ENCODE measurements at places on chromosomes 5 and 9.

- no peak for DNase-seq
Measured at GRCh38 chr9:116476935-116477381, 210.1 kb upstream of the TRIM32 start.

- DNase-seq, result no peak
Measured at GRCh38 chr9:107744873-107745272, 255.3 kb upstream of the KLF4 start.

GRCh38 chr9:110095161-110095595 is 112.8 kb downstream of the C9orf152 start:
- DNase-seq, result no peak

DNA sequence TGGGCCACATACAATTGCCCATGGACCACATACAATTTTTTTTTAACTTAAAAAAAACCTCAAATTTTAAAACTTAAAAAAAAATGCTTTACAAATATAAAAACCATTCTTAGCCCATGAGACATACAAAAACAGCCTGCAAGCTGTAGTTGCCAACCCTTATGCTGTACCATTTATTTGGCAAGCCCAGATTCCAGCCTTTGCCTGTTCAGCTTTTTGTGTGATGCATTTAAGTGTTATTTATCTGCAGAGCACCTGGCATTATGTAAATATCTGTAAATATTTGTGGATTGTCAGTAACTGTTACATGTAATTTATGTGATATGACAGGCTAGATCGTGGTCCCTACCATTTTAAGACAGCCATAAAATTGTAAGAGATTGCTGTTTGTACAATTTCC is 32.6 kb downstream of the HEXB start:
- no peak for DNase-seq

DNA sequence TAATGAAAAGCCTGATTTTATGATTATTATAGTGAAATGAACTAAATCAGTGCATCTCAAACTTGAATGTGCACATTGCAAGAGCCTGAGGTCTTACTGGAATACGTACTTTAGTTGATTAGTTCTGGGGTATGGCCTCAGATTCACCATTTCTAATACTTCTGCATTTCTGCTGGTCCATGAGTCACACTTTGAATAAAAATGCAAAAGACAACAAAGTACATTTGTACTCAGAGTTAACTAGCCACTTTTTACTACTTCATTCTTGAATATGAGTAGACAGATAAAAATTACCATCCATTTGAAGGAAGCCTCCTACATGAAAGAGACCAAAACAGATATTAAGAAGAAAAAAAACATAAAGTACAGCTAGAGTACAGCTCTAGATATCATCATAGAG is 27.1 kb upstream of the PRR16 start:
- DNase-seq, result peak; percentile 25

GRCh38 chr5:58752104-58752503 is 169.2 kb downstream of the RAB3C start:
- no peak for DNase-seq

DNA sequence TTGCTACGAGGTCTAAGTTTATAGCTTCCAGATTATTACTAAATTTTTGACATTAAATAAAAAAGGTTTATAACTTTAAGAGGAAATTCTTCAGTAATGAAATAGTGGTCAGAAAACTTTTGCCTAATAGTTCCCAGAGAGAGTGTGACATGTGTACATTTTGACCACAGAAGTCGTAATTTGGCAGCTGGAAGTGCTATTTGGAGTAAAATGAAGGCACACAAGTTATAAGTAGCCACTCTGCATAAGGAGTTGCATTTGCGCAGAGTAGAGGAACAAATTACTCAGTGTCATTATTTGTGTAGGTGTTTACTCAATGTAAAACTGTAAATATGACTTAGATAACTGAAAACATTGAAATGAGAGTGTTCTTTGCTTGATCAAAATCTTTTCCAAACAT is 408.4 kb downstream of the CCDC171 start:
- DNase-seq, result no peak

DNA sequence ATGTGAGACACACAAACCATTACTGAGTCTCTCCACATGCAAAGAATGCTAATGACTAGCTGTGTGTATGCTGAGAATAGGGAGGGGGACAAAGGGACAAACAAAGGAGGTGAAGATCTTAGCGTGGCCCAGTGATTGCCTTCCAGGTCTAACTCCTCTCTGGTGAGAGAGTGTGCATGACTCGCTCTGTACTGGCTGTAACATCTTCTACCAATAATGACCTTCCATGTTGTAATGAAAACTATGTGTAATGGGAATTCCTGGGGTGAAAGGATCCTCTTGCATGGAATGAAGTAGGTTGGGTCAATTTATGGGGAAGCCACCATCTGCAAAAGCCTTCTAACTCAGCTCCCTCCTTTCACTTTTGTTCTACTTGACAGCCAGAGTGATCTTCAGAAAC is 24.4 kb upstream of the GPR151 start:
- DNase-seq, result peak; percentile 25

- DNase-seq, result no peak
Measured at GRCh38 chr9:87749335-87750035, 23.6 kb downstream of the CTSL start.

DNA sequence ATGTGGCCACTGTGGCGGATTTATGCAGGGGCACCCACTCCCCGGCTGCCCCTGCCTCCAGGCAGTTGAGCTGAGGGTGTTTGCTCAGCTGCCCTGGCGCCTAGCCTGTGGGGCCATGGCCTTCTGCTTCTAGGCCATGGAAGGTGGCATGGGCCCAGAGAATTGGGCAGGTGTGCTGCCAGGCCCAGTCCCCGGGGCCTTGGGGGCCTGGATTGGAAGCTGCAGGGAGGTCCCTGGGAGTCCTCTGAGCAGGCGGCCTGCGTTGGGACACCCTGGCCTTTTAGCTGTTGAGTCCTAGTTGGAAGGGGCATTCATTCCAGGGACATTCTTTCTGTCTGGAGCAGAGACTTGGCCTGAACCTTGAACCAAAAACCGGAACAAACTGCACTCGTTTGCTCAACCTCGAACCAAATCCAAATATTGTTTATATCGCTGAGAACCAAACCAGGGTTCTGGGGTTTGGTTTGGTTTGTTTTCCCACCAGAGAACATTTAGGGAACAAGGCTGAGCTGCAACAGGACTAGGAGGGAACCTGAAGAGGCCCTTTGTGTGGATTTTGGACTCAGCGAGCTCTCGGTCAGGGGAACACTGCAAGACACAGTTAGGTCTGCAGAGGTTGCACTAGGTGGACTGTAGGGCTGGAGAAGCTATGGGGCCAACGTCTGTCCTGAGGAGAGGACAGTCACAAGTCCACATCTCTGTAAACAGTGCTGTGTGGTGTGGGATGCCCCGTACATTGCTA is 116.8 kb downstream of the BOD1 start:
- DNase-seq, result no peak

DNA sequence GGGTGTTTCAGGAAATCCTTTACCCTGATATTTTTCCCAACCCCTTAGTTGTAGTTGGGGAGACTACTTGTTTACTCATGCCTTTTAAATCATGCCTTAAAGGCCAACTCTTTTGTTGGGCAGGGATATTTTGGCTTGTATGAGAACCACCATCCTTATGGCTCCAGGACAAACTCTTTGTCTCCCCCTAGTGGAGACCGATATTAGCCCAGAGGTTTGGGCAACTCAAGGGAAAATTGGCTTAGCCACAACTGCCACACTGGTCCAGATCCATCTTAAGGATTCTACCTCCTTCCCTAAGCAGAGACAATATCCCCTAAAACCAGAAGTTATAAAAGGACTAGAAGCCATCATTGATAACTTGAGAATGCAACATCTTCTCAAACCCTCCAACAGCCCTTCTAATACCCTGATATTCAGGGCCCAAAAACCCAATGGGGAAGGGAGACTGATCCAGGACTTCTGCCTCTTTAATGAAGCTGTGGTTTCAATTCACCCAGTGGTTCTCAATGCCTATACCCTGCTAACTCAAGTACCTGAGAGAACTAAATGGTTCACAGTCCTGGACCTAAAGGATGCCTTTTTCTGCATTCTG is 100.9 kb upstream of the HCN1 start:
- no peak for DNase-seq

DNA sequence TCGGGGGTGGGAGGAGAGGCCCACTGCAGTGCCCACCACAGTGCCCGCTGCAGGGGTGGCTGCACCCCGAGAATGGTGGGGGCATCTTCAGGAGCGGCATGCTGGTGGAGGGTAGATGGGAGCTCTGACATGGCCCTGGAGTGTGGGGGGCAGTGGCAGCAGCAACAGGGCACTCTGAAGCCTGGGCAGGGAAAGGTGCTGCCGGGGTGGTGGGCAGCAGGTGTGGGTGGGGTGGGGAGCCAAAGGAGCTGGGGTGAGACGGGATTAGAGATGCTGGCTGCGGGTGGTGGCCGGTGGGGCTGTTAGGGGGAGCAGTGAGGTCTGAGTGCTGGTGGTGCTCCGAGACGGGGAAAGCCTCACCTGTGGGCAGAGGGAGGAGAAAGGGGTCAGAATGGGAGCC is 18.0 kb downstream of the FAM193B start:
- DNase-seq, result no peak

- no peak for DNase-seq
Measured at GRCh38 chr9:20408513-20408912, 213.8 kb downstream of the MLLT3 start.

DNA sequence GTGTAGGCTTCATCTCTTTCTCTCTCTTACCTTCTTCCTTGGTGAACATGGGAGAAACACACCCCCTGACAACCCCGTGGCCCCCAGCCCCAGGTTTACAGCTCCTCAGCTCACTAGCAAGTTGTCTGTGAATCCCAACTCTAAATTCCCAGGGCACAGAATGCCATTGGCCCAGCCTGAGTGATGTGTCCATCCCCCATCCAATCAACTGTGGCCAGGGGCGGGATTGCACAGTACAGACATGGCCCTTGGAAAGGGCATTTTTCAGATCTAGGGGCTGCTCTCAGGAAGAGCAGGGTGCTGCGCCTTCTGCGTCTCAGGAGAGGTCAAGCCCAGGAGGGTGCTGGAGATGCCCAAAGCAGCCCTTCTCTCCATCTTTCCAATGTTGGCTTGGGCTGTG is 48.2 kb upstream of the ASS1 start:
- DNase-seq, result no peak

DNA sequence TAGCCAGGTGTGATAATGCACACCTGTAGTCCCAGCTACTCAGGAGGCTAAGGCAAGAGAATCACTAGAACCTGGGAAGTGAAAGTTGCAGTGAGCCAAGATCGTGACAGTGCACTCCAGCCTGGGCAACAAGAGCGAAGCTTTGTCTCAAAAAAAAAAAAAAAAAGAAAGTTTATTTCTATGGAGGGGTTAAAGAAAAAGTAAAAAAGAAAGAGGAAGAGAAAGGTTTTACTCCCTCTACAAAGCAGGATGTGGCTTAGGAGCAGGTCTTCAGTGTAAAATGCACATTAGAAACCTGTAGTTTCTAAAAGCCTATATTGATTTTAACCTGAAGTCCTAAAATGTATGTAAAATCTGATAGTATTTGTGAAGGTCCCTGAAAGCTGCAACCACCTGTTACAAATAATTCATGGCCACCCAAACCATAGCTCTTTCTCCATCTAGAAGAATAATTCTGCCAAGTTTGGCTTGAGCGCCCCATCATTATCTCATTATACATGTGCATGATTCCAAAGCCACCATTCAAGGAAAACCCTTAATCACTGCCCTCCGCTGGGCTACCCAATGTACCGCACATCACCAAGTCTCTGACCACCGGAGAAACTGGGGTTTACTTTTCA is 3.4 kb downstream of the FNBP1 start:
- DNase-seq, result no peak

GRCh38 chr9:35553670-35554543 is 51.2 kb upstream of the TESK1 start:
- DNase-seq, result peak; percentile 89

DNA sequence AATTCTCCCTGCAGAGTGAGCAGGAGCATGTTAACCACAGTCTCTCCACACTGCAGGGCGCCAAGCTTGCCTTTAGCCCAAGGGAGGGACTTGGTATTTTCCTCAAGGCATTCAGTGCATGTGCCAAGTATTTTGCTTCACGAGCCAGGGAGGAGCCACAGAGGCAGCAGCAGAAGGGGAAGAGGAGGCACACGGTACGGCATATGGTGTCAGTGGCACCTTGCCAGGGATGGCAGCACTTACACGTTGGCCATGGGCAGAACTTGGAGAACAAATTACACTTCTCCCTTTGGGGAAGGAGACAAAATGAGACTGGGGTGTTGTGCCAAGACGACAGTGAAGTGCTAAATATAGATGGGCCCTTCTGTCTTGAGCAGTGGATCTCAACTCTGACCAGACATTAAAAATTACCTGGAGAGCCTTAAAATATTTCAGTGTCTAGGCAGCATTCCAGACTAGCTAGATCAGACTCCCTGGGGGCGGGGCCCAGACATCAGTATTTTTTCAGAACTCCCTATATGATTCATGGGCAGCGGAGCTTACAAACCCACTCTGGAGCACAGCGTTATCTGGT is 155.8 kb downstream of the DRD1 start:
- DNase-seq, result peak; percentile 43

- peak; percentile 77 for DNase-seq
Measured at GRCh38 chr9:33924978-33925797, 108.2 kb downstream of the UBE2R2 start.

GRCh38 chr9:114507726-114508125 is 2.5 kb upstream of the WHRN start:
- DNase-seq, result peak; percentile 56

DNA sequence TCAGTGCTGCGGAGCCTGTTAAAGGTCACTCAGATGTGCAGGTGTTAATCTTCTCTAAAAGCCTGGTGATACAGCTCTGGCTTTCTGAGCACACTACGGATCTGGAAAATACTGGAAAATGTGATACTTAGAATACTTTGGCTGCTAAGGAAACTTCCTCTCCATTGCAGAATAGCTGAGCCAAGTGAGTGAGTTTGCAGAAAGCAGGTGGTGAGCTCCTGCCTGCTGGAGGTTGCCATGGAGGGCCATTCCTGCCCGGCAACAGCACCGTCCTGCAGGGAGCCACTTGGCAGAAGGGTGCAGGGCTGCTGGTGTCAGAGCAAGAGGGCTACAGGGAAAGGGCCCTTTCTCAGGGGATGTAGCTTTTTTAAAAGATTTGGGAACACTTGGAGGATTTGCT is 40.7 kb downstream of the SECISBP2 start:
- no peak for DNase-seq

- DNase-seq, result no peak
Measured at GRCh38 chr9:30244877-30245276, 2139.6 kb upstream of the ACO1 start.

GRCh38 chr9:94934816-94935328 is 208.4 kb downstream of the AOPEP start:
- DNase-seq, result no peak

GRCh38 chr9:99112750-99113413 is 8.0 kb downstream of the TGFBR1 start:
- no peak for DNase-seq

GRCh38 chr9:134968823-134969090 is 51.0 kb upstream of the FCN1 start:
- DNase-seq, result no peak

DNA sequence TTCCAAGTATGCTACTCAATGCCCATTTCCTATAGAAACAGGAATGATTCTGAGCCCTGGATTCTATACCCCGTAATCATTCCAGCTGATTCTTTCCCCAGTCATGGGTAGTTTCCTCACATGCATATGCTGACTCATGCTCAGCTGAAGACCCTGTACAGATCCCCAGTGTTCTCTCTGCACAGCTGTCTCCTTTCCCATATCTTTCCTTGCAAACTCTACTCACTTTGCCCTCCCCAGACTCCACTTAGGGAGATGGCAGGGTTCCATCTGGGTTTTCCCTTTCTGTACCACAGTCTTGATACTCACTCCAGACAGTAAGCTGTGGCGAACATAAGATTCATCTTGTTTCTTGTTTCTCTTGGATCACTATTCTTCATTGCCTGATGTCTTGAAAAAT is 357.6 kb downstream of the RAB3C start:
- no peak for DNase-seq

- DNase-seq, result no peak
Measured at GRCh38 chr5:129018837-129019236, 53.5 kb downstream of the SLC27A6 start.

- DNase-seq, result no peak
Measured at GRCh38 chr9:98784831-98785806, 11.2 kb downstream of the ANKS6 start.

Measured in GM23248 (cell line).